ENCODE measurements at places on chromosomes 1 and 21. TPM values are rescaled to one million over a fixed set of nuclear protein-coding genes. Genes with fewer than 3 reads are reported as not detected.

CFAP126 gene
- polyA plus RNA-seq, result not detected

IFNLR1 gene
- polyA plus RNA-seq, result 3.1 TPM

CDC7 gene
- 3.3 TPM for polyA plus RNA-seq

TMEM269 gene
- polyA plus RNA-seq, result not detected

HPDL gene
- 1.4 TPM for polyA plus RNA-seq

TENT5C gene
- polyA plus RNA-seq, result 12.6 TPM

TAF12 gene
- polyA plus RNA-seq, result 50.4 TPM

CR1 gene
- 2.3 TPM for polyA plus RNA-seq

All from CD8-positive, alpha-beta memory T cell (primary cell).